ENCODE measurements at places on chromosomes 12 and 14.
A peak's percentile ranks its signal among the peaks of the same experiment; 100 is the strongest.

GRCh38 chr14:100375266-100375962, 52.3 kb downstream of the SLC25A47 start:
- peak; percentile 69 for DNase-seq

DNA sequence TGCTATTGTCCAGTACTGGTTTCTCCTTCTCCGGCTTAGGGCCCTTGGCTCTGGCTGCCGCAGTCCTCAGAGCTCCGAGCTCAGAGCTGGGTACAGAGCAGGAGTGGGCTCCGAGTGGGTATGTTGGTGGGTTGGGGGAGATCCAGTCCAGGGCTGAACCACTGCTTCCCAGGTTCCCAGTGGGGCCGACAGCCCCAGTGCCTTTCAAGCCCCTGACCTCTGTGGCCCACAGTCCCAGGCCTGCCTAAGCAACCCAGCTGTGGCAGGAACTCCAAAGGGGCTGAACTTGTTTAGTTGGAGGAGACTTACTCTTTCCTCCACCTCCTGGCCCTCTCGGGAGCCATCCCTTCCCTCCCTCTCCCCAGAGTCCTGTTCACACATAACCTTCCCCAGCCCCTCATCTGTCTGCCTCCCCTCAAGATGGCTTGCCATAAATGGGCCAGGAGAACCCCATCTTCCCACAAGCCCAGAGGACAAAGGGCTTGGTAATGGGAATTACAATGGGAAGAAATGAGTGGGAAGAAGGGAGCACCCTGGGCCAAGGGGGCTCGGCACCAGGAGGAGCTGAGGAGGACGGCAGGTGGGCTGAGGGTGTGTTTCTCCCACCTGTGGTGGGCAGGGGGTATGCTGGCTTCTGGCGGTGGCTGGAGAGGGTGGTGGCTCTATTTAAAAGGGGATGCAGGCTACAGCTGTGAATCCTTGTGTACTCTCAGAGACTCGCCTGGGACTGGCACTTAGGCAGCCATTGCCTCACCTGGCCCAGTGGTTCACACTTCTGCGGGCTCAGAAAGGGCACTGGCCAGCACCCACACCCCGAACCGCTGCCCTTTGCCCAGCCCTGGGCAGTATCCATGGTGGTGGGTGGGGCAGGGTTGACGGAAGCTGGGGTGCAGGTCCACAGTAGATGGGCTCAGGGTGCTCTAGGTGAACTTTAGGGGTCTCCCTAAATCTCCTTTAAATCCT, 3.8 kb upstream of the MYH6 start:
- no peak for DNase-seq

DNA sequence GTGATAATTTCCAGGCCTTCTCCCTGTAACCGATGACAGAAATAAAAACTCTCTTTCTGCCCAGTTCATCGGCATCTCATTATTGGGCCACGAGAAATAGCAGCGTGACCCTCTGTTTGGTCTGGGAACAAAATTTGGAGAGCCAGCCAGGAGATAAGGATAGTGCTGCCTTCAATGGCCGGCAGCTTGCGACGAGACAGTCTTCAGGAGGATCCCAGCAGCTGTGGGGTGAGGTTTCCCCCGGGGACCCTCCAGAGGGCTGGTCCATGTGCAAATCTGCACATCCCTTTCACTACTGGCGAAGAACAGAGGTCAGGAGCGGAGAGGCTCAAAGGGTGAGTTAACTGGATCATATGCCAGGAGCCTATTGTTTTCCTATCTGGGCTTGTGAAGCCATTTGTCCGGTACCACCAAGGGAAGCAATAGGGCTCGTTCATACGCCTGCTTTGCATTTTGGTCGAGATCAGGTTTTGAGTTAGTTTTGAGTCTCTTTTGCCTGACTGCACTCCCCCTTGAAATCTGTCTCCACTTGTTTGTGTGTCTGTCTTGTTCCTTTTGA, 4.8 kb downstream of the SLC39A2 start:
- DNase-seq: no peak

- peak; percentile 86 for DNase-seq
Observed at GRCh38 chr12:27822076-27822712, 42.2 kb upstream of the MANSC4 start.

DNA sequence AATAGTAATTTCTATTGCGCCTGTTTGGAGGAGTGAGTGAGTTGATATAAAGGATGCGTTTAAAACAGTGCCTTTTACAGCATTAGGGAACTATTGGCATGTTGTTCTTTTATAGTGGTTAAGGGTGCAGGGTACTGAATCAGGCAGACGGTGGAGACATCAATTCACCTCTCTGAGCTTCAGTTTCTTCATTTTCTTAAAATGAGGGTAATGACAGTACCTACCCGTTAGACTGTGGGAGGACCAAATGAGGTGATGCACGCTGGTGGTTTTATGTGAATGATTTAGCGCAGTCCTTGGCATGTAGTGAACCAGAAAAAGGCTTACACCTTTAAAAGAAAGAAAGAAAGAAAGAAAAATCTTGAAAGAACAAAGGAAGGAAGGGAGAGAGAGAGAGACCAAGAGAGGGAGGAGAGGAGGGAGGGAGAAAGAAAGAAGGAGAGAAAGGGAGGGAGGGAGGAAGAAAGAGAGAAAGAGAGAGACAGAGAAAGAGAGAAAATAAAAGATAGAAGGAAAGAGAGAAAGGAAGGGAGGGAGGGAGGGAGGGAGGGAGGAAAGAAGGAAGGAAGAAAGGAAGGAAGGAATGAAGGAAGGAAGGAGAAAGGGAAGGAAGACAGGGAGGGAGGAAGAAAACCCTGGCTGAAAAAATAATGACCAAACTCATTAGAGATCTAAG, 22.2 kb upstream of the CCND2 start:
- no peak for DNase-seq

DNA sequence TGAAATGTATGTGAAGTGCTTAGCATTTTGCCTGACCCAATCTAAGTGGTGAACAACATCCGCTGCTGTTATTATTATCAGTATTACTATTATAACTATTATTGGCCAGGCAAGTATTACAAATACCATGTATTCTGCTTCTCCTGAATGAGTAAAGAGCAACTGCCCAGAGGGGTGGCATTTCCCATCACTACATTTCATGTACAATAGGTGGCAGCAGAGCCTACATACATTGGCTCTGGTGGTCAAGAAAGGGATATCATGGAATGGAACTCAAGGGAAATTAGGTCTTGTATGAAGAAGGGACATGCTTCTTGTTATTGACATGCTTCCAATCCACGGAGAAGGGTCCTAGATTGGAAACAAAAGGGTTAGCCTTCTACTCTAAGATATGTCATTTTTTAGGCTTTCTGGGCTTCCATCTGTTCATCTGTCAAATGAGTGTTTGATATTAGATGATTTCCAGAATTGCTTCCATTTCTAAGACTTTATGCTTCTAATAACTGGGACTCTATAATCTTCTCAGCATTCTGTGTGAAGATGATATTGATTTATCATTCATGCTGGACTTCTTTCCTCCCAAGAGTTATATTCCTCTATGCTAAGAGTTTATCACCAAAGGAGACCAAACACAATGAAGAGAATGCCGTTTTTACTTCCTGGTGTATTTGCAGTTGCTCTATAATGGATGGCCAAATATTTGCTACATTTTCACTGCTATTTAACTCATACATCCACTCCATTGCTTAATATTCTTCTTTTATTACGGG, 239.1 kb downstream of the SSPN start:
- DNase-seq: peak; percentile 64
